ENCODE measurements at places on chromosomes 4 and X.

DNA sequence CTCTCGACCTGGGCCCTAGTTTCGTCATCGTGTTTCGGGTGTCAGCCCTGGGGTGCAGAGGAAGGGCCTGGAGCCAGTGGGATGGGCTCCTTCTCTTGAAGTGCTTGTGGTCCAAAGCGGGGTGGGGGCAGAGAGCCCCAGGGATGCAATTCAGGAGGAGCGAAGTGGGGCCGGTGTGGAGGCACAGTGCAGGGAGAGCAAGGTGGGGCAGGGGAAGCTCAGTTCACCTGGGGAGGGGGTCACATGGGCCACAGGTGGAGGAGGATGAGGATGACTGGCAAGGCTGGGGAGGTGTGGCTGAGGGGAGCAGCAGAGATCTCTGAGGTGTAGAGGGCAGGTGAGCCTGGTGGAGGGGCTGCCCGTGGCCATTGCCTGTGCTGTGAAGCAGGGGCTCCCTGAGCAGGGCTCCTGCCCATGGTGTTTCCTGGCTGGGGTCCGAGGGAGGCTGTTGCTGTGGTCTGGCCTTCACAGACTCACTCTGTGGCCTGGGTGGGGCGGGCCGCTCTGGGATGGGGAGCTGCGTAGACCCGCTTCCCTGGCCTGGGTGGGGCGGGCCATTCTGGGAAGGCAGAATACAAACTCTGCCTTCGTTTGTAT is 6.9 kb downstream of the SORCS2 start:
- DNase-seq = no peak

DNA sequence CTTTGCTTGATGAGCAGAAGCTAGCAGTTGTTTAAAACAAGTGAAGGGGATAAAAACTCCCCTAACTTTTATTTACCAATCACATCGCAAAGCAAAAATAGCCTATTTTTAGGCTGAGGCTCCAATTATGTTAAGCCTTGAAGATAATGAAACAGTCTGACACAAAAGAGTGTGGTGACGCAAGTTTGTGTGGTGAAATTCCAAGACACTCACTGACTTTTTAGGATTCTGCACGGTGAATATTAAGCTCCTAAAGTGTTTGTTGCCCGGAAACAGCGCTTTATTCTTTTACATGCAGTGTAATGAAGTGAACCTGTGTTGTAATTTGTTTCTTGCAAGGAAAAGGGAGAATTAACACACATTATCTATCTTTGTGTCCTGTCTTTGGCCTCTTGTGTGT is 74.8 kb downstream of the POLA1 start:
- no peak for DNase-seq

DNA sequence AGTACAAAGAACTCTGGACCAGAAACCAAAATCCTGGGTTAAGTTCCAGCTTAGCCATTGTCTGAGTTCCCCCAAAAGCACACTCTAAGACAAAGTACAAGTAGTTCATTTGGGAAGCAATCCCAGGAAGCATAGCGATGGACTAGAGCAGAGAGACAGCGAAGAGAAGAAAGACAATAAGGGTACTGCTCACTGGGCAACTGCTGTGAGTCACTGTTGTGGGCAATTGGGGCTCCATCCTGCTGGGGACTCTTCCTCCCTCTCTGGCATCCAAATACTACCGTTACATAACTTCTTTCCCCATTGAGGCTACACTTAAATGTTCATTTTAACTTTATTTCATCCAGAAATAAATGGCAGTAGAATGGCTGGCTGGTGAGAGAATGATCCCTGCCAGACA is 14.1 kb downstream of the SRPX start:
- no peak for DNase-seq

DNA sequence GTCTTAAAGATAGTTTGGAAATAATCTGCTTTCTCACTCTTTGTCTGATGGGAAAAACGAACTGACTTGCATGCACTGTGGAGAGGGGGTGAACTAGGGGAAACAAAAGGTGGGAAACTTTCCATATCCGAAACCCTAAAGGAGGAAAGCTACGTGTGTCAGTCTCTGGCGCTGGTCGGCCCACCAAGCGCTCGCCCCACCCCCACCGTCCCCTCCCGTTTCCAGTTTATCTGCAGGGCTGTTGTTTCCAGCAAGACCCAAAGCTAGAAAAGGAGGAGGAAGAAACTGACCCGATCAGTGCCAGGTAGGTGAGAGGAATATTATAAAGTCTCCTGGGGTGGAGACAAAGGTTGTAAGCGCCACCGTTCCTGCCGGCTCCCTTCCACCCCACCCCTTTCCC is 552 bp downstream of the TCEAL9 start:
- no peak for DNase-seq

All from lower leg skin (tissue), 4 donors.